ENCODE measurements at places on chromosomes 13 and 19. TPM values are rescaled to one million over a fixed set of nuclear protein-coding genes. Genes with fewer than 3 reads are reported as not detected.

HS6ST3 gene
- 0.02 TPM for total RNA-seq

GRCh38 chr19:16779539-16780163 is 49.5 kb upstream of the SIN3B start:
- peak; percentile 50 for DNase-seq

NLRP5 gene
- not detected for total RNA-seq

DNA sequence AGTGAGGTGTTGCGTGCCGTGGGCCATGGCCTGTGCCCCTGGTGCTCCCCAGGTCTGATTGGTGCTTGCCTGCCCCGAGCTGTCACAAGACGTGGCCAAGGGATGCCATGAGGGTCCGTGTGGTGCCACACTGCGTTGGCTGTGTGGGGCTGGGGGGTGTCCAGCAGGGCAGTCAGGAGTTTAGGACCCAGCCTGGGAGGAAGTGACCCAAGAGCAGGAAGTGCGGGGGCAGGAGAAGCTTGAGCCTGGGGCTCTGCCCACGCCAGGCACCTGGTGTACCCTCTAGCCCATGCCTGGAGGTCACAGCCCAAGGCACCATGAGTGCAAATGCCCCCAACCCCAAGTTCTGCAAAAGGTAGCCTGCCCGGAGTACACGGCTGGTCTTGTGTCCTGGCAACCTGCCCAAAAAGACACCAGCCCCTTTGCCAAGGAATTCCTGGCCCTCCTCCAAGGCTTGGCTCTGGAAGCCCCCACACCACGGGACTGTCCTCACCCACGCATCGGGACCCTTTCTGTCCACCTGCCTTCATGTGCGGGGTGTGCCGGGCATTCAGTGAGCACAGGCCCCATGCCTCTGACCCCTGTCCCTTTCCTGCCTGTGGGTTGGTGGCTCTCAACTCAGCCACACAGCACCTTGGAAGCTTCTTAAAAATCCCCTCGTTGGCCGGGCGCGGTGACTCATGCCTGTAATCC is 24.9 kb downstream of the MPND start:
- DNase-seq = no peak

PGLYRP1 gene
- not detected for total RNA-seq

DNA sequence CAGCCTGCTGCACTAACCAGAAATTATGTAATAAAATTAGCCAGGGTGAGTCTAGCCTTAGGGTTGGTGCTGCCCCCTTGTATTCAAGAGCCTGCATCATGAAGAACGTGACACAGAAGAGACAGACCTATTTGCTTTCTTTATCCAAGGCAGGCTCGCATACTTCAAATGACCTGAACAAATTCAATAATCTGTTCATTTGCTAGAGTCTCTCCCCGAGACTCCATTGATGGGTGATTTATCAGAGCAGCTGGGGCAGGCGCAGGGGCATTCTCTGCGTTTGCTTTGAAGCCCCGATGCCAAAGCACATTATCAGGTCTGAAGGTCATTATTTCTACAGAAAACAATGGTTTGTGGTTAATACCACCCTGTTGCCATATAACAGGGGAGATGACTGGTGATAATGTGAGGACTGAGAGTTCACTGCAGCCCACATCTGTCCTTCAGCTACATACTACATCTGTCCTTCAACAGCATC is 520.3 kb downstream of the DIAPH3 start:
- no peak for DNase-seq

SPTBN4 gene
- 3.0 TPM for total RNA-seq

DNA sequence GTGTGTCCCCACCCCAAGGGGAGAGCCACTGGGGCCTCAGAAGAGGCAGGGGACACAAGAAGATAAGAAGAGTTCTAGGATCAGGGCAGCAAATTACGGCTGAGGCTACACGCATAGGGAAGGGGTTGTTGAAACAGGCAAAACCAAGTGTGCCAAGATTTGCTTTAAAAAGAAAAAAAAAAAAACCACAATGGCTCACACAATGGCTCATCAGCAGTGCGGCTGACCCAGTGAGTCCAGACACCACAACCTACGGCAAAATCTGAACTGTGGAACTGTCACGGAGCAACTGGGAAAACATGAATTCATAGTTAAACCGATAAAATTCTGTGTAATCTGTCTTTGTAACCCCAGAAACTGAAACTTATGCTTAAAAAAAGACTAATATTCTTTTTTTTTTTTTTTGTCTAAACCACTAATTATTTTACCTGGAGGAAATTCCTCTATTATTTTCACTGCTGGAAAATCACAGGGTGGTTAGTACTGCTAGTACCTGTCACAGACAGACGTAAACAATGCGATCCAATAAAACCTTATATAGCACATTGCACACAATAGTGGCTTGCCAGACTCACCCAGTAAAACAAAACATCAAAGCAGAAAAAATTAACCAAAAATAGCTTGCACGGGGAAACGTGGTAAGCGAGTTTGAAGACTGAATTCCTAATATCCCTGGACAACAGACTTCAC is 325.4 kb upstream of the TSHZ3 start:
- DNase-seq = peak; percentile 27

DNA sequence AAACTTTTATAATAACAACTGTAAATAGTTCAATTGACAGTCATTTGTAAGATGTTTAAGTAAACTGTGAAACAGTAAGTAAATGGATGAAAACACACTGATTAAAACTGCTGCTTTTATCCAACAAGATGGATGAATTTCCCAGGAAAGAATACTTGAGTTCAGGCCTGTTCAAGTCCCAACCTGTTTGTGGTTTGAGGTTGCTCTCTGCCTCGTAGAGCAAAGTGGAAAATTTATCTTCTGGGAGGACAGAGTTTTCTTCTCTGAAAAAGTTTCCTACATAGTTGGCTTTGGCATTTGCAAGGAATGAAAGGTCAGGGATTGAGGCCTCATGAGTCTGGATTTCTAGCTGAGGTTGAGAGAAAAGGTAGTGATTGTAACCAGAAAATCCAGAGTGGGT is 15.2 kb upstream of the ZNF543 start:
- DNase-seq = no peak

DNA sequence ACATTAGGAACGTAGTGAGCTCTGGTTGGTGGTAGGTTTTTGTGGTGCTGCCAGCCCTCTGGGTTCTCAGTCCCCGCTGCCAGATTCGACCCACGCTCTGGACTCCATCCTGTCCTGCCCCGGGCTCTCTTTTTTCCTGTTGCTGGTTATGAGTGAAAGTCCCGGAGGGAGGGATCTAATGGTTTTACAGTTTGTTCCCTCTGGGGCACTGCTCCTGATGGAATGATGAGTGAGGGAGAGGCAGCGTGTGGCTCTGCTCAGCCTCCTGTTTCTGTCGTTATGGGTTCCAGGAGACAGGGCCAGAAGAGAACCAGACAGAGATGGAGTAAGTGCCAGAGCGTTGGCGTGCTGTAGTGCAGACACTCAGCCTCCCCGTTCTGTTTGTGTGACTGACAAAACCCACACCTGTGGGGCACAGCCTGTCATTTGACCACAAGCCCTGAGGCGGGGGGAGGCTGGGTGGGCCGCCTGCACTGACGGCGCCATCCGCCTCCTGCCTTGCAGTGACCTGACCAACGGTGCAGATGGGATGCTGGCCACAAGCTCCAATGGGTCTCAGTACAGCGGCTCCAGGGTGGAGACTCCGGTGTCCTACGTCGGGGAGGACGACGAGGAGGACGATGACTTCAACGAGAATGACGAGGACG is 18.3 kb downstream of the ATP4B start:
- no peak for DNase-seq

GRCh38 chr13:27919934-27920676 is at the start of gene PDX1:
Gene PDX1, plus strand, starts transcription at chr13:27920000. Its CDS starts 139 bp downstream, at chr13:27920139.
- DNase-seq = peak; percentile 75

CALR3 gene
- total RNA-seq = not detected

DNA sequence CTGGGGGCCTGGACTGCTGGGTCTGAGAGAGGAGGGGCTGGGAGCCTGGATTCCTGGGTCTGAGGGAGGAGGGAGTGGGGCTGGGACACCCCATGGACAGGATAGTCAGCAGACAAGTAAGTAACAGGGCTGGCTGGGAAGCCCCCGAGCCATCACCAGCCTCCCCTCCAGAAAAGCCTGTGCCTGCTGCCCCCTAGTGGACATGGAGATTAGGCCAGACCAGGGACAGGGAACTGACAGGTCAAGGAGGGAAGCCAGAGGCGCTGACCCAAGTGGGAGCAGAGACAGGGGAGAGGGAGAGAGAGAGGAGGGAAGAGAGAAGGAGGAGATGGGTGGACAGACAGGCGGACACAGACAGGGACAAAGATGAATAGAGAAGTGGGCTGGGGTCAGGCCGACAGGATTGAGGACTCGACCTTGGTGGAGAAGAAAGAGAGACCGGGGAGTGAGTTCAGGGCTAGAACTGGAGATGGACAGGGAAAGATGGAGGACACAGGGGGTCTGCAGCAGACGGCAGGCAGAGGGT is 6.7 kb upstream of the ERFL start:
- DNase-seq = peak; percentile 64

- DNase-seq = no peak
Observed at GRCh38 chr19:28915737-28916460, 297.1 kb downstream of the UQCRFS1 start.

DNA sequence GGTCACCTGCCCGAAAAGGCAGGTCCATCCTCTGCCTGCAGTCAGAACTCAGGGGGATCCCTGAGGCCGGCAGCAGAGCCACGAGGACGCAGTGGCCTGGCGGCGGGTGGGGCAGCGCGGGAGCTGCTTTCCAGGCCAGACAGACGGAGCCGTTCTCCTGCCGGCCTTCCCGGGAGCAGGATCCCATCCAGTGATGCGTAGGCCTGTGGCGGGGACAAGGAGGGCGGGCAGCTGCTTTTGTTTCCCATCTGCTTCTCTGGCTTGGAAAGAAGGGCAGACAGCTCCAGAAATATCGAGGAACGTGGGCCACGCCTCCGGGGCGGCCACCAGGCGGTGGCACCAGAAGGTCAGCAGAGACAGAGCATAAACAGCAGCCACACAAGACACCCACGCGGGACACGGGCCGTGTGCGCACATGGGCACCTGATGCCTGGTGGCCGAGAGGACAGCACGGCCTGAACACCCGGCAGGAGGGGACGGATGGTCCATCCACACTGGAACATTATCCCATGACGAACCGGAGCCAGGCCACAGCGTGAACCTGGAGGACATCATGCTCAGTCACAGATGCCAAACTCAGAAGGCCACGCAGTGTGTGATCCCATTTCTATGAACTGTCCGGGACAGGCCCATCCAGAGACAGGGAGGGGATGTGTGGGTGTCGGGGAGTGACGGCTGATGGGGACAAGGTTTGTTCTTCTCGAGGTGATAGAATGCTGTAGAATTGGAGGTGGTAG is 13.9 kb upstream of the MKNK2 start:
- DNase-seq = no peak

DNA sequence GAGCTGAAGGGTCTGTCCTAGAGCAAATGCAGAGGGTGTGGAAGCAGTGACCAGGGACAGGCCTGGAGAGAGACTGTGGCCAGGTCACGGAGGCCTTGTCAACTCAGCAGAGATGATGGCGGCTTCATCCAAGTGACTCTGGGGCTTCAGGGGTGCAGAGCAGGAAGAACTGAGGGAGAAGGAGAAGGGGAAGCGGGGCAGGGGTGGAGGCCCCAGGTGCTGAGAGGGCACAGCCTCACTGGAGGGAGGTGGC is 299.1 kb downstream of the ZNF536 start:
- no peak for DNase-seq

SEMA6B gene
- total RNA-seq = 4.5 TPM

GRCh38 chr13:38538422-38538821 is 148.5 kb upstream of the FREM2 start:
- DNase-seq = no peak

DNA sequence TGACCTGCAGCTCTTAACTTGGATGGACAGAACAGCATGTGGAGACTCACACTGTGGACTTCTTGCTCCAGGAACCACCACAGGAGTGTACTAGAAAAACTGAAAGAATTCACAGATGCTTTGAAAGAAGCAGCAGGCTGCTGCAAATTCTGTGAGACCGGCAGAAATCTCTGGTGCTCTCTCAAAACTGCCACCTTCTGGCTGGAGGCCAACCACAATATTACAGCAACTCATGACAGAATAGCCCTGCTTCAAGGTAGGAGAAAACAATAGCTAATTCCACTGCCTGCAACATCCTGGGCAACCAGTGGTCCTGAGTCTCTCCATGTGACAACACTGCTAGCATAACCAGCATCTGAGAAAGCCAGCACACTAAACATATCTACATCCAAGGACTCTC is 26.9 kb downstream of the CDK8 start:
- DNase-seq = no peak

DNA sequence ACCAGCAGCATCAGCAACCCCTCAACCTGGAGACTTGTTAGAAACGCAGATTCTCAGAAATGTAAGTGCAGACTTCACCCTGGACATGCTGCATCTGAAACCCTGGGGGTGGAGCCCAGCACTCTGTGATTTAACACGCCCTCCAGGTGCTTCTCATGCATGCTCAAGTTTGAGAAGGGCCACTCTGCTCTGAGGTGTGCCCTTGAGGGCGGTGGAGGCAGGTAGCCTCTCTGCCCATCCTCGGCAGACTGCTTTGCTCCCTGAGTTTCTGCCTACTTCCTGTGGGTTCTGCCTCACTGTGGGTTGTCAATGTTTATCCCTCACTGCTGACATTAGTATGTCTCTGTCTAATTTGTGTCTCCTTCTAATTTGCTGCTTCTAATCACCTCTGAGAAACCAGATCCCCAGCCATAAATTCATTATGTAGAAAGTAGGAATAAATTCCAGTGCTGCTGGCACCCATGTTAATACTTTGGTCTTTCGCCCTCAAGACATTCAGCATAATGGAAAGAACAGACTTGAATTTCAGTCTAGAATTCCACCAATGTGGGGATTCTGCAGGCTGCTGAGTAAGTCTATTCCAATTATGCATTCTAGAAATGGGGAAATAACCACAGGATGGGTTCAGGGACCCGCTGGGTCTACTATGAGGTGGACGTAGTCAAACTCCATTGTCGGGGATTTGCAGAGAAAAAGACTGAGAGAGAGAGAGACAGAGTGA is 51.3 kb upstream of the CYSLTR2 start:
- no peak for DNase-seq

CA11 gene
- 1.3 TPM for total RNA-seq

MISP3 gene
- 2.3 TPM for total RNA-seq

GRCh38 chr19:13986348-13986904 is 19.7 kb downstream of the RFX1 start:
- DNase-seq = no peak

GRCh38 chr19:35549174-35549788 is 3.9 kb downstream of the TMEM147 start:
- DNase-seq = no peak

MFSD12 gene
- total RNA-seq = 26.4 TPM

TNFSF9 gene
- total RNA-seq = 4.5 TPM

DNA sequence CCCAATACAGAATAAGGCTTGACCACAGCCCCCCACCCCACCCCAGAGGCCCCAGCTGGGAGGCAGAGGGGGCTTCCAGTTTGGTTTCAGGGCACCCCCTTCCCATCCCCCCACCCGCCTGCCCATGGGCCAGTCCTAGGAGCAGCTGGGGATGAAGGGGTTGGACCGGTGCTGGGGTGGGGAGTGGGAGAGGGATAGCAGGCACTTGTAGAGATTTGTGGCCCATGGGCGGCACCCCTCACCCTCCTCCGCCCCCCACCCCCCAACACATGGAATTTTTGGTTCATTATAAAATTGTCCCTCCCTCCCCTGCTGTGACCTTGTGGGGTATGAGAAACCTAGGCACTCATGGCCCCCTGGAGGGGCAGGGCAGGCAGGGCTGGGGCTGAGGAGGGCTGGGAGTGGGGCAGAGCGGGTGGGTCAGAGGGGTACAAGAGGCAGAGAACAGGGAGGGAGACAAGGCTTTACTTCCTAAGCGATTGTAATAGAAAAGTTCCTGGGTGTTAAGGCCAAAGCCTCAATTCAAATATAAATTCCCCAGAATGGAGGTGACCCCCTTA is 5.3 kb upstream of the GSK3A start:
- no peak for DNase-seq

GRCh38 chr13:91157273-91158016 is 190.0 kb upstream of the MIR17HG start:
- no peak for DNase-seq

ATP4A gene
- not detected for total RNA-seq

GRCh38 chr13:71320452-71320851 is 546.6 kb downstream of the DACH1 start:
- no peak for DNase-seq

Data from MG63 (cell line).